Omental fat pad (tissue), 4 donors: ENCODE measurements at places on chromosomes 13 and 19. TPM values are rescaled to one million over a fixed set of nuclear protein-coding genes. Genes with fewer than 3 reads are reported as not detected.

Gene WDR18
- 69.4 TPM for total RNA-seq

GRCh38 chr19:6466526-6467248 lies 2.6 kb downstream of the CRB3 start:
- no peak for DNase-seq

DNA sequence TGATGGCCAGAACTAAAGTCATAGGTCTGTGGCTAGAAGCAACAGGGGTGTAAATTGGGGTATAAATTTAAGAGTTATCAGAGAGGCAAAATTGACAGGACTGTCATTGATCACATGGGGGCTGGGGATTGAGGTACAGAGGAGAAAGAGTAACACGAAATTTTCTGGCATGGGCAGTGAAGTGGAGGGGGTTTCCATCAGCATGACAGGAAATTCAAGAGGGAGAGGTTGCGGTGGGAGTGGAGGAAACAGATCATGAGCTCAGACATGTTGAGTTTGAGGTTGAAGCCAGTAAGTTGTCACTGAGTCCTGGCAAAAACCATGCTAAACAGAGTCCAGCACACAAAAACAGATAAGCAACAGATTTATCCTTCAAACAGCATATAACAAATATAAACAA lies 192.1 kb upstream of the TSC22D1 start:
- DNase-seq = no peak

DNA sequence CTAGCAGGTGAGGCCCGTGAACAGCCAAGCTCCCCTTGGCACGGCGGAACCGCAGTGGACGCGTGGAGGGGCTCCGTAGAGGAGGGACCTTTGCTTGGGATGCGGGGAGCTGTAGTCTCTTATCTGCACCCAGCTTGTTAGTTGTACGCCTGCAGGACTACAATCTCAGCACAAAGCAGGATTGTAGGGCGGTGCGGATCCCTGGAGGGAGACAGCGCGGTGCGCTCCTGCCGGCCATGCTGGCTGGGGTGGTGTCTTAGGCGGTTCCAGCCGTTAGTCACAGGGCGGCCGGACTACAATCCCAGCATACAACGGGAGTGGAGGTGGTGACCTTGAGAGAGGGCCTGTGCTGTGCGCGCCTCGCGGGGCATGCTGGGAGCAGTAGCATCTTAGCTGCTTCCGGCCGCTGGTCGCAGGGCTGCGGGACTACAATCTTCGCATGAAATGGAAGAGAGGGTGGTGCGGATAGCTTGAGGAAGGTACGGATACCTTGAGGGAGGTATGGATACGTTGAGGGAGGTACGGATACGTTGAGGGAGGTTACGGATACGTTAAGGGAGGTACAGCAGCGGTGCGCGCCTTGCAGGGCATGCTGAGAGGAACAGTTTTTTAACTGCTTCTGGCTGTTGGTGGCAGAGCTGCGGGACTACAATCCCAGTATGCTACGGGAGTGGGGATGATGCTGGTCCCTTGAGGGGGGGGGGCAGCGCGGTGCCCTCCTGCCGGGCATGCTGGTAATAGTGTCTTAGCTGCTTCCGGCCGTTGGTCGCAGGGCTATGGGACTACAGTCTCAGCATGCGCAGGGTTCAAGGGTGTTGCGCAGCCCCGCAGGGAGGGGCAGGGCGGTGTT lies 1419.1 kb downstream of the UQCRFS1 start:
- DNase-seq = peak; percentile 74

DNA sequence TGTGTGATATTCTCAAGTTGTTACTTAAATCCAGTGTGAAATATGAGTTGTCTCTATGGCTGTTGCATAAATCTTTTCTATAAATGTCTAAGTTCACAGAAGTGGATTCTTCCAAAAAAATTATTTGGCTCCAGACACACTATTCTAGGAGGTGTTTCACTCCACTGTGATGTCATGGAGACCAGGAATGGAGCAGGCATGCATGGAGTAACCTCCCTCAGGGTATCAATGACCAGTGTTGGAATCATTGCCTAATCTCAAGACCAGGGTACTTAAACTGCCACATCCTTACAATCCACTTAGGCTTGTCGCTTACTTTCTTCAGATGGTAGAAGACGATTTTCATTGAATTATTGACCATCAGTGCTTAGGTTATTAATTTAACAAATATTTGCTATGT lies 55.4 kb downstream of the LRRC63 start:
- no peak for DNase-seq
